ENCODE measurements at places on chromosomes 4 and X.

GRCh38 chrX:11655282-11656015, 10.3 kb downstream of the ARHGAP6 start:
- peak; percentile 50 for DNase-seq

- DNase-seq: no peak
Measured at GRCh38 chrX:133493366-133493765, 78.1 kb upstream of the GPC4 start.

- no peak for DNase-seq
Measured at GRCh38 chr4:8338351-8338961, 68.9 kb downstream of the HTRA3 start.

DNA sequence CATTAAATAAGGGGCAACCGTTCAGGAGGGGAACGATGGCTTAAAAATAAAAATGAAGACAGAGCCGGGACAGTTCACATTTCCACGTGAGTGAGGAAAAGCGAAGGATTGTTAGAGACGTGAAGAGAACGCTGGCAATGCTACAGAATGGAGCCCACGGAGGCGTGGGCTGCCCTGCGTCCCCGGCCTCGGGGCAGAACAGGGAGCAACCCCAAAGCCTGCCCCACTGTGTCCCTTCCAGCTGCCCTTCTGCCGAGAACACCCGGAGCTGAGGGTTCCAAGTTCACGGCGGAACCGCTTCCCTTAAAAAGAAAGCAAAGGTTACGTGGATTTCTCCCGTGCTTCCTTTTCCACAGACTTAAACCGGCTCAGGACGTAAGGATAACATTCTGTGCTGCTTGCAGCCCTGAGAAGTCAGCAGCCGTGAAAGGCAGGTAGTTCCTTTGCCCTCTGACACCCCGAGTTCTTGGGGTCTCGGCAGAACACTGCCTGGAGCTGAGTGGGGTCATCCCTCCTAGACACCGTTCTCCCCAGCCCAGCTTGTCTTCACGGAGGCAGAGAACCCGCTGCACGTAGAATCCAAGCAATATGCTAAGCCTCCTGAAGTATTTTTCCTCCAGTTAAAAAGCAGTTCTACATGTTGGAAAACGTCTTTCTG, 14.2 kb downstream of the DHRSX start:
- DNase-seq: no peak

- DNase-seq: no peak
Measured at GRCh38 chr4:26253968-26254367, 66.8 kb upstream of the RBPJ start.

- DNase-seq: no peak
Measured at GRCh38 chr4:5027346-5027745, 8.1 kb upstream of the CYTL1 start.

- no peak for DNase-seq
Measured at GRCh38 chr4:81418572-81418971, 53.1 kb downstream of the RASGEF1B start.

GRCh38 chrX:139388254-139388653, 142.3 kb upstream of the F9 start:
- DNase-seq: no peak

DNA sequence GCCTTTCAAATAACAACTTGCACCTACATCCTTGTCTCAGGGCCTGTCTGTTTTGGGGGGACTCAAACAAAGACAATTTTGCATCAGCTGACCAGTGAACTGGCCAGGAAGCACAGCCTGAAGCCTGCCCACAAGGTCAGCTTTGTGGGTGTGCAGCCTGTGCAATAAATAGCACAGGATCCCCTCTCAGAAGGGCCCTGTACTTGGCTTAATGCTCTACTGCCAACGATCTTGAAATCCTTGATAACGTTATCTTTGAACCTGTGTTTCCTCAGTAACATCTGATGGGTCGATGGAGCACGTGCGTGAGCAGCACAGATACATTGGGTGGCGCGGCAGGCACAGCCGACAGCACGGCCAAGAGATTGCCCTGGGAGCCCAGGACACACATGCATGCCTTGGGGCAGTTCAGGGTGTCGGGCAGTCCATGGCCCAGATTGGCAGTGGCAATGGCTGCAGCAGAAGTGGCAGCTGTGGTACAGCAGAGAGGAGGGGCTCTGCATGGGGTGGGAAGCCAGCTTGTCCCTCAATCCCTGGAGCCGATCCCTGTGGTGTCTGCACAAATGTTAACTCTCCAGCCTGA, 58.8 kb upstream of the ATP6AP2 start:
- DNase-seq: no peak

GRCh38 chr4:108060164-108060563, 70.5 kb downstream of the HADH start:
- DNase-seq: peak; percentile 23

DNA sequence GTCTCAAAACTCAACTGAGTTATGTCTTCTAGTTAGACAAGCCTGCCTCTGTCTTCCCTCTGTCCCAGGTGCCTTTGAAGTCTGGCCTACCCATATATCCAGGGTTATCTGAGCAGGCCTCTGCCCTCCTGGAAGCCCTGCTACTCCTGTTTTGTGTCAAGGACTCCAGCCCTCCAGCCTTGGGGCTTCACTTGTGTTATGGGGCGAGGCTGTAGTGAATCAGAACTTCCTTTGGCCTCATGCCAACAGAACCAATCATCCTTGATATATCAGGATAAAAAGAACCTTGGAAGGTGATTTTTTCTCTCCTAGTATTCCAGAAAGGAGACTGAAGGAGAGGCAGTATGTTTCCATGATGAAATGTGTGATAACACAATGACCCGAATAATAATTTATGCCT, 8.9 kb upstream of the ADGRG4 start:
- no peak for DNase-seq

DNA sequence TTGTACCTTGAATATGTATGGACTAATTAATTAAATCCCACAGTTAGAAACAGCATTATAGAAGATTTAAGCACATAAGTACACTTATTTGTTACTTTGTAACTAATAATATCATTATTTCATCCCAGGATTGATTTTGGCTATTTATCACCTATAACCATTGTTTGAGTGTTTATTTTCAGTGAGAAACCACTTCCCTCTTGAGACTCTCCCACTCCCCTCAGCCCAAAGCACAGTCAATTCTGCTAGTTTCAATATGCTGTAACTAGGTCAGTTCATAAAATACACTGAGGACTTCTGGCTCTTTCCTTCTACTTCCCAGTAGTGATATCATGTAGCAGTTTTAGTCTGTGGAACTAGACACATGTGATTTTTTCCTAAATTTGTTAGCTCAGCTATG, 16.3 kb downstream of the OFD1 start:
- DNase-seq: no peak

GRCh38 chr4:67712650-67713528, 11.9 kb upstream of the UBA6 start:
- no peak for DNase-seq

GRCh38 chr4:183478123-183478522, 26.7 kb upstream of the ING2 start:
- DNase-seq: no peak

DNA sequence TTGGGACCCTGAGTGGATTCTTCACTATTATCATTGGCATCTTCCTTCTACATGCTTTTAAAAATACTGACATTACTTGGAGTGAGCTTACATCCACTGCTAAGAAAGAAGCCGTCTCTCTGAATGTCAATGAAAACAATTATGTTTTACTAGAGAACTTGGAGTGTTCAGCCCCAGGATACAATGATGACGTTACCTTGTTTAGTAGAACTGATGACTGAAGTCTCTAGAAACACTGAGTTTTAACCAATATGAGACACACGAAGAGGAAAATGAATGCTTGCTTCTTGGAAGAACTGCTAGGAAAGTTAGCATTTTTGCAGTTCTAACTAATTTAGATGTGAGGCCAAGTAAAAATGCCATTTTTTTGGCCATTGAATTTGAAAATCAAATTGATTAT, 19.4 kb downstream of the NIPAL1 start:
- DNase-seq: no peak

Data from cardiac muscle cell (in vitro differentiated cells and primary cell).